Mesenchymal stem cell (in vitro differentiated cells and primary cell): ENCODE measurements at places on chromosomes 16 and 17.

- H3K27me3 ChIP-seq = no peaks in the 10 kb centered on the region
- H3K27ac ChIP-seq = no peak overlapping the region
- no peaks in the 10 kb centered on the region for H3K4me1 ChIP-seq
- DNase-seq = no peak
These were observed 83.3 kb upstream of the ZKSCAN2 start for GRCh38 chr16:25340973-25341372.

GRCh38 chr17:13642188-13642587 lies 40.5 kb upstream of the HS3ST3A1 start:
- no peaks in the 10 kb centered on the region for H3K36me3 ChIP-seq
- no peaks in the 10 kb centered on the region for H3K4me1 ChIP-seq
- no peak overlapping the region for H3K27ac ChIP-seq

- peaks cover 69% of the 10 kb centered on the region for H3K36me3 ChIP-seq
- no peak for DNase-seq
- H3K4me3 ChIP-seq = no peak overlapping the region
- no peaks in the 10 kb centered on the region for H3K27me3 ChIP-seq
- H3K4me1 ChIP-seq = no peaks in the 10 kb centered on the region
These were observed 13.8 kb downstream of the SUMO2 start for GRCh38 chr17:75168998-75169397.

DNA sequence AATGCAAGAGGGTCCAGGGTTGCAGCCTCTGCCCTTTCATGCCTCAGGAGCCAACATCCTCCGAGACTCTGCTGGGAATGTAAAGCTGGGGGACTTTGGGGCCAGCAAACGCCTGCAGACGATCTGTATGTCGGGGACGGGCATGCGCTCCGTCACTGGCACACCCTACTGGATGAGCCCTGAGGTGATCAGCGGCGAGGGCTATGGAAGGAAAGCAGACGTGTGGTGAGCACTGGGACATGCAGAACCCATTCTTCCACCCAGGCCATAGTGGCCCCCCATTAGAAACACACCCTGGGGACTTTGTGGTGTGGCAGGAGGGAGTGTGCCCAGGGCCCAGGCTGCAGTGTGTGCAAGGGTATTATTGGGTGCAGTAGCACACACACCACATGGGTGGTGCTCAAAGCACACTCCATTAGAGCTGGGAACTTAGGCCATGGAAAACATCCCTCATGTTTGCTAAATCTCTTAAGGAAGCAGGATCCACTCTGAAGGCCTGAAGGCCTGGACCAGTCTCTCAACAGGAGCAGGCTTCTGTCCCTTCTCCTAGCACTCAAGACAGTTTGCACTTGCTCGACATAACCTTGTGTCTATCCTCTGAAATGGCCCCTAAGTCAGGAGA lies 7.6 kb downstream of the LIMD2 start:
- H3K27ac ChIP-seq = no peak overlapping the region
- H3K27me3 ChIP-seq = no peaks in the 10 kb centered on the region
- no peak overlapping the region for H3K4me3 ChIP-seq
- peaks cover 13% of the 10 kb centered on the region for H3K4me1 ChIP-seq

- no peaks in the 10 kb centered on the region for H3K27me3 ChIP-seq
- H3K4me1 ChIP-seq = peaks cover 3% of the 10 kb centered on the region
- DNase-seq = no peak
- H3K27ac ChIP-seq = peak overlapping the region; percentile 99
- H3K4me3 ChIP-seq = peak overlapping the region; percentile 54
These were observed 54.5 kb downstream of the TUBD1 start for GRCh38 chr17:59838052-59838916.

DNA sequence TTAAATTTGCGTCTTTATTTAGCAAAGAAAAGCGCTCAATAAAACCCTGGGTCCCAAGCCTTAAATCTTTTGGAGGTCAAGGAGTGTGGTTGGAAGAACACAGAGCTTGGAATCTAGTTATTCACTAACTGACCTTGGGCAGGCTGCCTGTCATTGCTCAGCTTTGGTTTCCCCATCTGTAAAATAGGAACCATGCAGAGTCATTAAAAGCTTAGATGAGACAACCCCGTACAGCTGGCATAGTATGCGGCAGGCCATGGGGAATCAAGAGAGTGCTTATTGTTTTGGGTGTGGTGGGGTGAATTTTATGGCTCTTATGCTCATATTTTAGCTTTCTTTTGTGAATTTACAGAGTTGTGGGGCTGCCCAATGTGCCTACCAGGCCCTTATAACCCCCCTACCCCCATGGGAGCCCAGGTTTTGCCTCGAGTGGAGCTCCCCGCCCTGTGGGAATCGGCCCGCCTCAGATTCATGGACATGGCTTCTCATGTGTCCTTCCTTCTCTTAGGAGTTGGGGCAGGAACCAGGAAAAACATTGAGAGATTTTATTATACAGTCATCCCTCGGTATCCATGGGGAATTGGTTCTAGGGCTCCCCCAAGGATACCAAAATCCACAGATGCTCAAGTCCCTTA lies 113.5 kb downstream of the CLEC16A start:
- peaks cover 37% of the 10 kb centered on the region for H3K36me3 ChIP-seq
- H3K27me3 ChIP-seq = no peaks in the 10 kb centered on the region
- peaks cover 3% of the 10 kb centered on the region for H3K4me1 ChIP-seq
- DNase-seq = no peak
- no peak overlapping the region for H3K4me3 ChIP-seq
- H3K27ac ChIP-seq = no peak overlapping the region

GRCh38 chr17:50213026-50214022 lies 11.9 kb upstream of the COL1A1 start:
- peaks cover 42% of the 10 kb centered on the region for H3K4me1 ChIP-seq
- no peak overlapping the region for H3K27ac ChIP-seq
- no peaks in the 10 kb centered on the region for H3K36me3 ChIP-seq
- H3K4me3 ChIP-seq = no peak overlapping the region

DNA sequence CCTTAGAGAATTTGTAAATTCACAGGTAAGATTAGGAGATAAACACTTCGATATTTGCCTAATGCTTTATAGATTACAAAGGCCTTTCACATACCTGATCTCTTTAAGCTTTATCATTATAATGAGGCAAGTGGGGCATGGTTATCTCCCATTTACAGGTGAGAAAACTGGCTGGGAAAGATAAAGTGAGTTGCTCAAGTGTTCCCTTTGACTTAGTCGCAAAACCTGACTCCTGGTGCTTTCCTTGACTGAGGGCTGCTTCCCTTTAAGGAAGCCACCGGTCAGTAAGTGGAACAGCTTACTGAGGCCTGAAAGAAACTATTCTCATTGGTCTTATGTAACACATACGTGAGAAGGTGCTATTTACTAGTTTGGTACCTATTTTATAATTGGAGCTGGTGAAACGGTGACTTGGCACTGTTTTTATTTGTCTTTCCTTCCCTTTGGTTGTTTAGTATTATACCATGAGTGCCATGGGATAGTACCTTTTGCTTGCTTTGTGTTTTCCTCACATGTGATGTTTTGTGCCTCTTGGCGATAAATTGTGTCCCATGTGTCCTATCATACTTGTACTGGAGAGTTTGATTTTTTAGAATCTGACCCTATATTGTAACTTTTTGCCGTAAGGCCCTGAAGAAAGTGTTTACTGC lies 57.2 kb downstream of the NUP88 start:
- no peak overlapping the region for H3K4me3 ChIP-seq
- no peak for DNase-seq
- H3K27me3 ChIP-seq = no peaks in the 10 kb centered on the region
- H3K36me3 ChIP-seq = peaks cover 67% of the 10 kb centered on the region

GRCh38 chr16:89697161-89697615 lies 4.3 kb downstream of the SPATA2L start:
- H3K36me3 ChIP-seq = peaks cover 59% of the 10 kb centered on the region
- no peak overlapping the region for H3K4me3 ChIP-seq
- H3K27ac ChIP-seq = no peak overlapping the region
- H3K27me3 ChIP-seq = peaks cover 2% of the 10 kb centered on the region
- no peak for DNase-seq

- H3K4me1 ChIP-seq = peaks cover 2% of the 10 kb centered on the region
- H3K36me3 ChIP-seq = no peaks in the 10 kb centered on the region
- H3K27ac ChIP-seq = no peak overlapping the region
- no peak for DNase-seq
- H3K27me3 ChIP-seq = no peaks in the 10 kb centered on the region
- no peak overlapping the region for H3K4me3 ChIP-seq
These were observed 501.2 kb downstream of the SHISA9 start for GRCh38 chr16:13402601-13403000.

GRCh38 chr17:50986989-50987660 lies 121.0 kb upstream of the TOB1 start:
- no peaks in the 10 kb centered on the region for H3K27me3 ChIP-seq
- peaks cover 15% of the 10 kb centered on the region for H3K36me3 ChIP-seq
- no peak for DNase-seq
- H3K27ac ChIP-seq = peak overlapping the region; percentile 96
- H3K4me3 ChIP-seq = no peak overlapping the region
- peaks cover 4% of the 10 kb centered on the region for H3K4me1 ChIP-seq

- no peak overlapping the region for H3K27ac ChIP-seq
- peaks cover 13% of the 10 kb centered on the region for H3K27me3 ChIP-seq
- H3K4me1 ChIP-seq = peaks cover under 1% of the 10 kb centered on the region
- no peak overlapping the region for H3K4me3 ChIP-seq
These were observed 15.8 kb upstream of the ITGAD start for GRCh38 chr16:31377210-31377903.

GRCh38 chr17:4116516-4116915 lies 26.3 kb downstream of the ZZEF1 start:
- H3K27ac ChIP-seq = no peak overlapping the region
- H3K36me3 ChIP-seq = peaks cover 44% of the 10 kb centered on the region
- H3K4me1 ChIP-seq = peaks cover 2% of the 10 kb centered on the region
- DNase-seq = no peak
- H3K4me3 ChIP-seq = no peak overlapping the region

- H3K4me1 ChIP-seq = no peaks in the 10 kb centered on the region
- DNase-seq = no peak
- no peak overlapping the region for H3K4me3 ChIP-seq
- H3K36me3 ChIP-seq = no peaks in the 10 kb centered on the region
- no peaks in the 10 kb centered on the region for H3K27me3 ChIP-seq
These were observed 127.9 kb upstream of the HS3ST3A1 start for GRCh38 chr17:13729466-13730134.

DNA sequence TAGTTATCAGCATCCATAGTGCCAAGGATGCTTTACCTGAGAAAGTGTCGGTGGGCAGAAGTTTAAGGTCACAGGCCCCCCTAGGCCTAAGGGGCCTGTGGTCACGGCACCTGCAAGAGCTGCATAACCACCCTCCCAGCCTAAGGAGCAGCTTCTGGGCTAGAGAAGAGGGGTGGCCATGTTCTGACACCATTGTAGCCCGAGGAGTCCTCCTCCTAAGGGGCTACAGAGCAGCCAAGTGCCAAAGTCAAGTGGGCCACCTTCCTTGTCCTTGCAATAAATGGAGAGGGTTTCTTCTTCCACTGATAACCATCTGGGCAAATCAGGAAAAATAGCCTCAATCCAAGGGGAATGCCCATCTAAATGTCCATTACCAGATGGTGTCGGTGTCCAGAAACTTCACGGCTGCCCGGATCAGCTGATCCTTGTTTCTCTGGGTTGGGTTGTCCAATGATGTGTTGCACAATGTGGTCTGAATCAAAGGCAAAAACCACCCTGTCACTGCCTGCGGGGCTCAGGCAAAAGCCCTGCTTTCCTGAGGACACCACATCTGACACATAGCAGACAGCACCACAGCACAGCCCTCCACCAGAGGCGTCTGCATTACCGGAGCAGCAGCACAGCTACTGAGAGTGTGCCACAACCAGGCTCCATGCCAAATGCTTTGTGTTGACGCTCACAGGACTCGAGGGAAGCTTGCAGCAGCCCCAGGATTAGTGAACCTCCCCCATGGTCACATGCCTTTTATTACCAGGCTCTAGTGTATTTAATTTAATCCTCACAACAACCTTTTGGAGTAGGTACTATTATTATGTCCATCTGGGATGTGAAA lies 12.8 kb downstream of the ATPAF2 start:
- H3K4me3 ChIP-seq = no peak overlapping the region
- H3K4me1 ChIP-seq = peaks cover 4% of the 10 kb centered on the region
- H3K27ac ChIP-seq = no peak overlapping the region
- H3K36me3 ChIP-seq = peaks cover 17% of the 10 kb centered on the region
- no peaks in the 10 kb centered on the region for H3K27me3 ChIP-seq

- H3K27me3 ChIP-seq = peaks cover 86% of the 10 kb centered on the region
- no peak overlapping the region for H3K4me3 ChIP-seq
- no peaks in the 10 kb centered on the region for H3K36me3 ChIP-seq
These were observed 86.2 kb upstream of the CBX4 start for GRCh38 chr17:79925242-79925957.

DNA sequence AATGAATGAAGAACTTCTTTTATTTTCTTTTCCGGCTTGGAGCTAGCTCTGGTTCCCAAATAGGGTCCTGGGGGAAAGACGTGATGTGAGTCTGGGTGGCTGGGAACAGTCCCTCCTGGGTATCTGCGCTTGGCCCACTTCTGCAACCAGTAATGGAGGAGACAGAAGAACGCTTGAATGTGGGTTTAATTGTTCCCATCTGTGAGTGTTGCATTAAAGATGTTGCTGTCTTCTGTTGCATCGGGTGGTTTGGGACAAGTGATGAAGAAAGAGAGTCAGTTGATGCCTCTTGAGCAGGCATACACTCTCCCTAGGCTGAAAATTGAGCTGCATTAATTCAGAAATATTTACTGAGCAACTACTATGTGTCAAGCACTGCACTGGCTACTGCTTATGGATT lies 511.1 kb downstream of the CDH13 start:
- H3K27me3 ChIP-seq = no peaks in the 10 kb centered on the region
- H3K36me3 ChIP-seq = no peaks in the 10 kb centered on the region
- H3K27ac ChIP-seq = no peak overlapping the region
- H3K4me3 ChIP-seq = no peak overlapping the region
- no peak for DNase-seq

DNA sequence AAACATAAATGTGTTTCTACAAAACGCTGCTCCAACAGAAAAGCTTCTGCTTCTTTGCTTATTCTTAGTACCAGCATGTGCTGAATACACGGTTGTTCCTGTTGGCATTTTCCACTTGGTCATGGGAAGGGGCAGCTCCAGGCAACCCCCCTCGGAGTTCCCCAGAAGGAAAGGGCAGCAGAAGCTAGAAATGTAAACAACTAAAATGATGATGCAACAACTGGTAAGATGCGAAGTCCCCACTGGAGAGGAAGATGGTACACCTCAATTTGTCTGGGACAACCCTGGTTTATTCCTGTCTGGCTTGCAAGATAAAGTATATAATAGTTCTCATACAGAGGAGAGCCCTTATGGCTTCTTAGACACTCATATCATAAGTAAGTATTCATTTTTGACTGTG lies 9.2 kb upstream of the CCL13 start:
- no peaks in the 10 kb centered on the region for H3K36me3 ChIP-seq
- DNase-seq = no peak
- no peak overlapping the region for H3K4me3 ChIP-seq

DNA sequence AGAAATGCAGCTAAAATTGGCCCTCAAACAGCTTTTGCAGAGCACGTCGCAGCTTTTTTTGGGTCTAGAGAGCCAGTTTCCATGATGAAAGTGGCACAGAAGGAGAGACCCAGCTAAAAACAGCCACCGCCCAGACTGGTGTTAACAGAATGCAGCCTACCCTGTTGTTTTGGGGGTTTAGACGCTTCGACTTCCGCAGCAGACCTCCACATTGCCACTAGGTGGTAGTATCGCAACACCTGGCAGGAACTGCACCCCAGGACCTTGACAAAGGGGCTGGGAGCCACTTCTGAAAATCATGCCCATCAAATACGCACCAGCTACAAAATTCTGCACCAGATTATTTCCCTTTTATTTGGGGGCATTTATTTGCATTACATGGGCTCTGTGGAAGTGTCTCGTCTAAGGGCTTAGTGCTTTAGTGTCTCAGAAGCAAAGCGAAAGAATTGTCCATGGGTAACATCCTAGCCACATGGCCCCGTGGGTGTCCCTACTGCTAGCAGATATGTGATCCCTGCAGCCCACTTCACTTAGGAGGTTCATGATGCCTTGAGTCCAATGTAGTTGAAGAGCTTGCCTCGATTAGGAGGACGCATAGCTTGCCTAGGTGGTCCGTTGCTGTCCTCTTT lies 167.1 kb downstream of the HAPSTR1 start:
- no peaks in the 10 kb centered on the region for H3K4me1 ChIP-seq
- H3K27me3 ChIP-seq = no peaks in the 10 kb centered on the region
- H3K27ac ChIP-seq = no peak overlapping the region
- no peak for DNase-seq
- no peak overlapping the region for H3K4me3 ChIP-seq
